ENCODE measurements at places on chromosomes 6 and 20.

- DNase-seq, result no peak
Measured at GRCh38 chr6:154462425-154462824, 48.1 kb downstream of the CNKSR3 start.

GRCh38 chr20:24694727-24695528 lies 225.5 kb downstream of the SYNDIG1 start:
- no peak for DNase-seq

DNA sequence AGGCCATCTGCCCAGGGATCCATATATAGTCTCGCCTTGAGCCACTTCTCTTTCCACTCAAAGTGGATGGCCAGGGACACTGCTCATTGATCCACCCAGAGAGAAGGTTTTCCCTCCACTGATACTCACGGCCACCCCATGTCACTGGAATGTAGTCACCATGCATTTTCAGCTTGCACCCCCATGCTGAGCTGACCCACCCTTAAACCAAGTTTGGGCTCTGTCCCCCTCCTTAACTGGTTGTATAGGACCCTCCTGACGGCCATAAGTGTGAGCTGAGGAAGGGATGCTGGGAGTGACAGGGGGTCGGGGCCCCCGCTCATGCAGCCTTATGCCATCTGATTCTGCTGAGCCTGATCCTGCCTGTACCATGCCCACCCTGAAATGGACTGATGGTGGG lies 25.7 kb downstream of the SUMO4 start:
- no peak for DNase-seq

GRCh38 chr6:83311231-83311630 lies 118.1 kb downstream of the RWDD2A start:
- DNase-seq, result no peak

- no peak for DNase-seq
Measured at GRCh38 chr20:38680500-38681306, 43.6 kb upstream of the SLC32A1 start.

- no peak for DNase-seq
Measured at GRCh38 chr6:113650610-113650979, 206.6 kb upstream of the MARCKS start.

DNA sequence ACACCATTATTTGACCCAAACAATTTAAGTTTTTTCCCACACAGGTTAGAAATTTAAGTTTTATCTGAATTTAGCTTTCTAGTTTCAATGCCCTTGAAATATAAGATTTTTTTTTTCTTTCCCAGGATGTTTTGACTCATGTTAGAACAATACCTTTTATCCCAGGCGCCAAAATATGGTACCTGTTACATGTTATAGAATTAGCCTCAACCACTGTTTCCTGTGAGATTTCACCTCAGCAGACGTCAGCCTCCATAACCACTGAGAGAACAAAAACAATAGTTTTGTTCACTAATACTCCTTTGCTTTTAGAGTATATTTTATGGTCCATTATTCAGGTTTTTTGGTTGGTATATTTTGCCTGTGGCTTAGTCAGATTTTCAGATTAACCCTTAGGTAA lies 302.9 kb downstream of the CDKAL1 start:
- DNase-seq, result no peak

- DNase-seq, result no peak
Measured at GRCh38 chr6:148501178-148501590, 158.5 kb downstream of the SASH1 start.

- no peak for DNase-seq
Measured at GRCh38 chr6:118468682-118469465, 79.2 kb upstream of the PLN start.

DNA sequence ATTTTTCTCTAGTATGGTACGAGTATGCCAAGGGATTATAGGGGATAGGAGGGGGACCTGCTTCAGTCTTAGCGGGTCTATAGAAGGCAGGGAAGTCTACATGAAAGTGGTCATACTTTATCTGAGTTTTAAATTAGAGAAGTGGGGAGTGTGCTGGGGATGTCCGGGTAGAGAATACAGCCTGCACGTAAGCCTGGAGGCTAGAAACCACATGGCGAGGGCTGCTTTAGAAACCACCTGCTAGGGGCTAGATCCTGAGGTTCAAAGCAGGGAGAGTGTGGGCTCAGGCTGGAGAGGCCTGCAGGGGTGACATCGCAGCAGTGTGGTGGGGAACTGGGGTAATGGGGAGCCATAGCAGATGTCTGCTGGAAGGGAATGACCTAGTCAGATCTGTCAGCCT lies 85.2 kb downstream of the VEGFA start:
- DNase-seq, result no peak

GRCh38 chr6:106757267-106757666 lies 127.9 kb downstream of the QRSL1 start:
- DNase-seq, result no peak

Measured in SIG-M5 (cell line).